ENCODE measurements at places on chromosomes 2 and 18.

- DNase-seq: no peak
Measured at GRCh38 chr2:18623782-18624181, 34.4 kb upstream of the NT5C1B start.

DNA sequence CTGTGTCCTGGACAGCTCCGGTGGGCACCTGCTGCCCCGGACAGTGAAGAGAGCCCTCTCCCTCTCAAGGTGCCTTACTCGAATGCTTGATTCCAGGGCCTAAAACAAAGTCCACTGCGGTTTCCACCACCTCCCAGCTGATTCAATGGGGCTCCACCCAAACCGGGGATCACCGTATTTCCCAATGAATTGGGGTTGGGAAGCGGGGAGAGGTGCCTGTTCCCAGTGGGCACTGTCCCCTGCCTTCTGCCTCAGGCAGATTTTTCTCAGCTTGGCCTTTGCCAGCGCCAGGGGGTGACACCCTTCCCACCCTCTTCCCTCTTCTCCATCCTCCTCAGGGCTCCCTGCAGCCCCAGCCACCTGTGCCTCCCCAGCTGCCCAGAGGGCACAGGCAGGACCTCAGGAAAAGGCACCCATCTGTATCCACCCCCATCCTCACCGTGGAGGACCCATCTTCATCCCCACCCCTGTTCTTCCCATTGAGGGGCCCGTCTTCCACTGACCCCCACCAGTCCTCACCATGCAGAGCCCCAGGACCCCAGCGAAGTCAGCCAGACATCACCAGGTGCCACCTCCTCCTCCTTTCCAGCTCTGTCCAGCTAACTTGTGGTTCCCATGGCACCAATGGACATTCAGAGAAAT is 66.7 kb upstream of the HPCAL1 start:
- no peak for DNase-seq

- no peak for DNase-seq
Measured at GRCh38 chr18:50360611-50361010, 14.2 kb upstream of the SKA1 start.

DNA sequence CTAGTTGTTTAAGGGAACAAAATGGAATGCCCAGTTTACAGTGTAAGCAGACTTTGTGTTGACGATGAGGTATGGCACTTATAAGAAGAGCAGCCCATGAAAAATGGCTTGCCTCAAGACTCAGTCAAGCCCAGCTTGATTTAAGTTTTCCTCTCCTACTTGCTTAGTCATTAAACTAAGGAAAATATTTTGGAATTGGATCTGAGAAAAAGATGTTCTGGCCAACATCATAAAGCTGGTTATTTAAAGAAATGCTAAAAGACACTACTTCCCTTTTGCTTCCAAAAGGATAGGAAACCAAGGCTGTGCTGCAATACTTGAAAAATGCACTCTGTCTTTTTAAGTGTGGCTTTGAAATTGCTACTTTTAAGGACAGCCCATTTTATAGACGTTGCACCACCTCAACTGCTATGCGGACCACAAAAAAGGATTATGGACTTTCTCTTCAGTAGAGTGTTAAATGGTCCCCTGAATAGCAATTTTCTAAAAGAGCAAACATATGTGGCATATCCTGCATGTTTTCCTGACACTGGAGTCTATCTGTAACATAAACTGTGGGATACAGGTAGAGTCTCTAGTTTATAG is 32.1 kb downstream of the CCDC141 start:
- no peak for DNase-seq

GRCh38 chr2:177241711-177242120 is 22.8 kb downstream of the NFE2L2 start:
- no peak for DNase-seq

- DNase-seq: no peak
Measured at GRCh38 chr2:17625446-17625845, 85.0 kb downstream of the VSNL1 start.

DNA sequence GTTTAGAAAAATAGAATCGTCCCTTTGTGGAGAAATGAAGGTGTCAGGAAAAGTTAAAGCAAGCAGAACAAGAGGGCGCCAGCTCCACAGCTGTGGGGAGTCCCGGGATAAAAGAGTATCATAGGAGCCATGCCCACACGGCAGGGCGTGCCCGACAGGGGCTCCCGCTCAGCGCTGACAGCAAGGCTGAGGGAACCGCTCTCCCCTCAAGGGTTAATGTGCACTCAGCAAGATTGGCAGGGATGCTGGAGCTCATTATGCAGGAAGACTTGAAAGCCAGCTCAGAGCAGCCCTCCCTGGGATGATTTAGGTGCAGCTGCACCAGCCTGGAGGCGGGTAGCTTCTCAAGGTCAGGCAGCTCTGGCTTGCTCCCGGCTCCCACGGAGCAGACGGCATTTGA is 500.2 kb downstream of the EIPR1 start:
- no peak for DNase-seq

DNA sequence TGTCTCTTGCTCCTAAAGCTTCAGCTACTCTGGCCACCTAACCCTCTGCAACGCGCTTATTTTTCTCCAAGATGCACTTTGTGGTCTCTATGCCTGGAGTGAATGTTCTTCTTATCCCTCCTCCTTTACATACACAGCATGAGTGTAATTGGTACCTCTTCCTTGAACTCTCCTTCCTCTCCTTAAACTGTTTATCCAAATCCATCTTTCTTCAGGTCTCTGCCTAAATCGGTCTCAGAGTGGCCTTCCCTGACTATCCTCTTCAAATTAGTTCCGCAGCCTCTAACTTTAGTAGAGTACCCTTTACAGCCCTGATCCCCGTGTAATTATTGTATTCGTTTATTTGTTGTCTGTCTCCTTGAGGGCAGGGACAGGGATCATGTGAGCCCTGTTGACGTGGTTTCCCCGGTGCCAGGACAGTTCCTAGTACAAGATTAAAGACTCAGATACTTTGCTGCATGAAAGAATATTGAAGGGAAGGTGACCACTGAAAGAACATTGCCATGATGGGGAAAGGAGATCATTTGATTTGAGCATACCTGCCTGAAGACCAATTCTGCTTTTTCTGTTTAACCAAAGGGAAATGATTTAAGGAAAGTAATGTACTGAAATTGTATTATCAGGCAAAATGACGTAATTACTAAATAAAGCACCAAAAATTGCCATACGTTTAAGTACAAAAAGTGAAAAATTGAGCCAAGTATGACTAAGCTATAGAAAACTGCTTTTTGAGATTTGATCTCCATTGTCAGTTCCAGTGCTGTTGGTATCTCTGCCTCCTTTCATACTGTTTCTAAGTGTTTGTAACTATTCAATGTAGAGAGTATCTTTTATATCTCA is 1.2 kb downstream of the CNOT9 start:
- DNase-seq: no peak

DNA sequence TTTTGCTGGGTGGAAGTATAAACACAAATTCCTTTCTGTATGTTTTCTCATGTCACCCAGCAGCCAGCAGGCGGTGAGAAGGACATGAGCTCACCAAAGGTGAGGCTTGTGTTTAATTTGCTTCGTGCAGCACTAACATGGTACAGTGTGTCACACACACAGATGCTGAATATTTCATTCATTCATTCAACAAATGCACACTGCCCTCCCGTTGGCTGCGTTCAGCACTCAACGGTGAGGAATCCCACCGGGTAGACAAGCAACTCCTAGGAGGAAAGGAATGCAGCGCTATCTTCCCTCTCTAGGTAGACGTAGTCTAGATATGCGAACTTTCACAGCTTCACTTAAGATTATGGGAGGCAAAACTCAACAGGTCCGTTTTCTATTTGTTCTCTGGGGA is 85.1 kb downstream of the LONRF2 start:
- DNase-seq: no peak

DNA sequence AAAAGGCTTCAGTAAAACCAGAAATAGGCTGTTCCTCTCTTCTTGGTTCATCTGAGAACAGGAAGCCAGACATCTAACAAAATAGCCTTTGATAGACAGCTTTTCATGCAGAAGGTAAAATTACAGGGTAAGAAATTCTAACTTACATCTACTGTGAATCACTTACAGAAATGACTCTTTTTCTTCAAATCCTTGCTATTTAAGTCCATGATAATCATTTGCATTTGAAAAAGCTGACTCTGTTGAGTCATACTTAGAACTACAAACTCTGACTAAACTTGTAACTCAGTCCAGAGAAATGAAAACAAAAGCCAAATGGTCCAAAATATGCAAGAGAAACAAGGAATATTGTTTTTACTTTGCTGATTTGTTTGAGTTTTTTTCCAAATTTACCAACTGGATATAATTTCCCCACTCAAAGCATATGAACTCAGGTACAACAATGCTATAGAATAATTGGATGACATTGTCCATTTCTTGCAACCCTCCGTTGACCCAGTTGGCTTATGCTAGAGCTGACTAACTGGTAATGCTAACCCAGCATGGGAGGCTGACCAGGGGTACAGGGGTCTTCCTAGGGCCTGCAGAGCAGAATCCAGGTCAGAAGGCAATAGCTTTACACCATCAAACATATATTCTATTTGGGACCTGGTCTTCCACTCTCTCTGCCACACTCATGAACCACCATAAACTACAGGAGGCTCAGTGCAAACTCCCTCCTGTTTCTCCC is 18.8 kb upstream of the MREG start:
- DNase-seq: no peak

DNA sequence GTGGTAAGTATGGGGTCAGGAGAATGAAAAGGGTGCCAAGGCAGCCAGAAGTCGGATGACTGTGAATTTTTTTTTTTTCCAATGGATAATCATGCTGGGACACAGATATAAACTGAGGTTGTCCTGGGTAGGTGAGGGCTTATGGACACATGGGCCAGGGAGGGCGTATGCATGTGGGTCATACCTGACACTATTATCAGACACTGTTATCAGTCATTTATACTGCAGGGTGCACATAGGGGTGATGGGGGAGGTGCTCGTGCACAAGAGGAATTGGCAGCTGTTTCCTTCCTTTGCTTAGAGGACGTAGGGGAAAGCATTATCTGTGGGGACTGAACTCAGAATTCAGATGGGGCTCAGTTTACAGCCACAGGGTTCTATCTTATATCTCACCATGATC is 10.1 kb downstream of the CTIF start:
- no peak for DNase-seq

DNA sequence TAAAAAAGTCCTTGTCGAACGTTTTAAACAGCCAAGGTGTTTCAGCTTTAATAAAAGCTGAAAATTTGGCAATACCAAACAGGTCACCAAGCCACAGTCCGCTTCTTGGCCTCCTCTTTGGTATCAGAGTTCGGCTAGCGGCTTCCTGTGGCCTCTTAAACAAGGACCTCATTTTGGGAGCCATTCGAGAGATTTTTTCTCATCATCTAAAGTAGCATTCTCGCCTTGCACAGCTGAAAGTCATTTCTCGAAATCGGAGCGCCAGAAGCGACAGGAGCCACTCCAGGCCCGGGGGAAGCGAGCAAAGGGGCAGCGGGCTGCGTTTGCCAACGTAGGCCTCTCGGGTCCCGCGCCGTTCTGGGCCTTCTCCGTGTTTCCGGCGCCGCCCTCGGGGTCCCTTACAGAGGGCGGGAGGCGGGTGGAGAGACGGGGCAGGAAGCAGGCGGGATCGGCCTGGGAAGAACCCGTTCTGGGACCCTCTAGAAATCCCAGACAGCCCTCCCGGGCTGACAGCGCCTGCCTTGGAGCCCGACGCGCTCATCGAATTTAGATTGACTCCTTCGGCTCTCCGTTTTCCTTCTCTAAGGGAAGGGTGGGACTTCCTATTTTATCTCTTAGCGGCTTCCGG is 522 bp upstream of the ZNF407 start:
- DNase-seq: peak; percentile 54

DNA sequence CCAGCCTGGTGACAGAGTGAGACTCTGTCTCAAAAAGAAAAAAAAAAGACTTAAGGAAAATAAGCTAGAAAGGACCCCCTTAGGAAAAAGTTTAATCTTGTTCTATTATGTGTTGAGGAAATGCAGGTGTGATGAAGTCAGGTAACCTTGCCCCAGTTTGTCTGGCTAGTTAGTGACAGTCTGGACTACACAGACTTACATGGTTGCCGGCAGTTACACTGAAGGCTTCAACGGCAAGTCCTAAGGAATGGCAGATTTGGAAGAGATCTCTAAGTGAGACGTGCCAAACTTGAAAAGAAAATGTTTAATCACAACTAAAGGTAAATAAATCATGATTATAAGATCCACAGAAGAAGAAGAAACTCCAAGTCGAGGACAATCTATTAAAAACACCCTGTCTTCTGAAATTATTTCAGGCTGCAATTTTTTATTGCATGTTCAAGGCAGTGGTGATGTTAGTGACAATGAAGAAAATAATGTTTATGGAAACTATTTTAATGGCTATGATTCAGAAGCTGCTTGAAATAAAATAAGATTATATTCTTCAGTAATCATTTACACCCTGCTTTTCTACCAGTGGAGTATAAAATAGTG is 84.2 kb downstream of the TTC27 start:
- no peak for DNase-seq

DNA sequence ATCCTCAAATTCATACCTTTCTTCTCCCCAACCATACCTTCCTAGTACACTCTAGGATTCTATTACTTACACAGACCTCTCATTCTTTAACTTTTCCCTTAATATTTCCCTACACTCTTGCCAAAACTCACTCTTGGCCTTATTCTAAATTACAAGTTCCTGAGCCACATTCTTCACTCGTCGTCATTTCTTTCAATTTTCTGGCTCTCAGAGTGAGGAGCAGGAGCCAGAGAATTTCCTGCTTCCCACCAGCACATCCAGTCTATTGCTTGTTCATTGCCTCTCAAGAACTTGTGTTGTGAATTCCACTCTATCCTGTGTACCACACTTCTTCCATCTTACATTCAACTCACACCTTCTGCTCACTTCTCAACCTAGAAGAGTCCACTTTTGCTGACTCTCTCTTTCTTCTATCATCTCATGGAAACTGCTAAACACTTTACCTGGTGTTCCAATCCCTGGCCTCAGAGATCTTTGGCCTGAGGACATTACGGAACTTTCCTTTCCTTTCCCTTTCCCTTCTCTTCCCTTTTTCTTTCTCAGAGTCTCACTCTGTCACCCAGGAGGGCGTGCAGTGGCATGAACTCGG is 171.6 kb downstream of the PLCL1 start:
- no peak for DNase-seq

- no peak for DNase-seq
Measured at GRCh38 chr2:47558116-47558767, 155.3 kb downstream of the MSH2 start.

GRCh38 chr2:11807156-11808015 is 61.0 kb downstream of the LPIN1 start:
- DNase-seq: no peak

- DNase-seq: no peak
Measured at GRCh38 chr2:239329284-239329971, 71.4 kb downstream of the HDAC4 start.

- no peak for DNase-seq
Measured at GRCh38 chr2:226308986-226309385, 490.6 kb downstream of the IRS1 start.

- no peak for DNase-seq
Measured at GRCh38 chr2:163469561-163469962, 266.2 kb downstream of the FIGN start.

DNA sequence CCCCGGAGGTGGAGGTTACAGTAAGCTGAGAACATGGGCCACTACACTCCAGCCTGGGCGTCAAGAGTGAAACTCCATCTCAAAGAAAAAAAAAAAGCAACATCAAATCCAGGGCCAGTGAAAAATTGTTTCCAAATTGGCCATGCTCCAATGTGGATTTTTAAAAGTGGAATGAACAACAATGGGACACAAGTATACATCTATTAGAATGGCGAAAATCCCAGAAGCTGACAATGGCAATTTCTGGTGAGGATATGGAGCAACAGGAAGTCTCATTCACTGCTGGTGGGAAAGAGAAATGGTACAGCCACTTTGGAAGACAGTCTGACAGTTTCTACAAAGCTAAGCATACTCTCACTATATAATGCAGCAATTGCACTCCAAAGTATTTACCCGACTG is 161.4 kb downstream of the UXS1 start:
- no peak for DNase-seq

GRCh38 chr18:52544086-52544485 is 204.1 kb downstream of the DCC start:
- no peak for DNase-seq
